ENCODE measurements at places on chromosomes 2 and 18. TPM values are rescaled to one million over a fixed set of nuclear protein-coding genes. Genes with fewer than 3 reads are reported as not detected.

Gene TYW5
- total RNA-seq = 2.5 TPM

DNA sequence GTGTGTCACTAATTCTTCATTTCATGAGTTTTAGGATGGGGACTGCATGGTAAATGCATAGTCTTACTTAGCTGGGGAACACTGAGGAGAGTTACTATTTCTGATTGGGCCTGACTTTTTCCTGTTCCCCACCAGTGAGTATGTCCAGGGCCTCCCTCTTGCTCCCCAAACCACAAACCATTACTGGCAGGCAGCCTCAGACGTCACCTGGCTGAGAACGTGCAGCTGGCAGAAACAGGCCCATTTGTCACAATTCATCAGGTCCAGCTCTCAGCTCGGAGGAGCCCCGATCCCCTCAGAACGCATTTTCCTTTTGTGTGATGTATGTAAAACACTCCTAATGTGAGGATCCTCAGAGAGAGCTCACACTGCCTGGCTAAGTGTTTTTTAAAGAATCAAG lies 71.7 kb upstream of the SIX3 start:
- DNase-seq = no peak

Gene UGT1A9
- not detected for total RNA-seq

DNA sequence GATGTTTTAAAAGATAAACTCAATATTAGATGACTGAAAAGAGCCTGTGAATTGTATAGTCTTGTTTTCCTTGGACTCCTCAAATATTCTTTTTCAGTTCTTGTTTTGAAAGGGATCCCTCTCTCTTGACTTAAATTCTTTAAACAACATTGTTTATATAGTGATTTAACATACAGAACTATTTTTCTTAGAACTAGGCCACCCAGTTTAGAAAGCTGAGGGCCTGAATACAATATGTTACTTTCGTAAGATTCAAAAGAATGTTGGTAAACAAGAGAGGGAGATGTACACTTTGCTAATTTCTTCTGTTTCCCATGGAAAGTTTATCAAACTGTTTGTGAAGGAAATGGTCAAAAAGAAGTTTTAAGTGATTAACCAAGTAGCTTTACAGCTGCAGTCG lies 5.5 kb upstream of the TSPYL6 start:
- DNase-seq = no peak

- DNase-seq = no peak
These were observed 63.7 kb downstream of the UXS1 start for GRCh38 chr2:106130251-106130998.

Gene FNDC4
- 3.1 TPM for total RNA-seq

DNA sequence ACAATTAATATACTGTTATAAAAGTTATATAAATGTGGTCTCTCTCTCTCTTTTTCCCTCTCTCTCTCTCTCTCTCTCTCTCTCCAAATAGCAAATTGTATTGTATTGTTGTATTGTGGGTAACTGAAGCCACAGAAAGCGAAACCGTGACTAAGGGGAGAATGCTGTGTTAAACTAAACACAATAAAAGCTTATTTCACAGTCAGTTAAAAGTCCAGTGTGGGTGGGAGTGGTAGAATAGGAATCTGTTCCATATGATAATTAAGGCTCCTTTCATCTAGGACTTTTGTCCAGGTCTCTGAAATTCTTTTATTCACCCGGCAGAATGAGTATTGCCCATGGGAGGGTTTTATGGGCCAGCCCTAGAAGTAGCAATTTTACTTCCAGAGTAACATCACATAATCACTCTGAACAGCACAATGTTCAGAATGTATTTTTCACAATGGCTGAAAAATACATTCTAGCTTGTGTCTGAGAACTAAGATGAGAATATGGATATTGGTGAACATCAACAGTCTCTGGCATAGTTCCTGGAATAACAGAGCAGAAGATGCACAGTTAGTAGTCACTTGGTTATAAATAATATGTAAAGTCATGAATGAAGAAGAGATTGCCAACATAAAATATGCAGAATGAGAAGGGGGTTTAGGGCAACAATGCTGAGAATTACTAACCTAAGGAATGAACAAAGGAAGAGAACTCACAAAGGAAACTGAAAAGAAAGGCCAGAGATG lies 399.1 kb downstream of the PLCL1 start:
- no peak for DNase-seq

DNA sequence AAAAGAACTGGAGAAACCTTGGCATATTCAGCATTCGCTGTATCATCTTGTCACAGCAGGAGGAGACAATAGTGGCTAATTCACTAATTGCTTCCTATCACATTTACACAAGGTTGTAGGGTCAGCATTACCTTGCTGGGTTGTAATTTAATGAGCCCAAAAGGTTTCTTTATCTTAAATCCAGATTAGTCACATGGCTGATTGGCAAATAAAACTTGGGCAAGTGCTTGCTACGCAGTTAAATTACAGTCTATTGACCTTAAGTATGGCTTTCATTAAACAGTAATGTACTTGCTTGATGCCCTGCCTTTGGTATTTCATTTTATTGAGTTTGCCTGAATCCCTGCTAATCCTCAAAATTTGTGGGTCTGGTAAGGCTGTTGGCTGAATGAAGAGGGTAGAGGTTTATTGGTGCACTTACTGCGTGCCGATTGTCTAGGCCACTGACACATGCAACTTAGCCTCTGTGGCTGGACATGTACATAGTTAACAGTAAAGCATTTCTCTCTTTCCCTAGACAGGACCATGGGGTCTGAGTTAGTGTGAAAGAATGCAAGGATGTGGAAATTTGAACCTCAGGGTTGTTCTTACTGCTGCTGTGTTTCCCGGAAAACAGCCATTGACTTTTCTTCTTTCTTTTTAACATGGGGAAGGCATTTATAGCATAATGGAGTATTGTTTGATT lies 34.3 kb downstream of the FMNL2 start:
- DNase-seq = no peak

GRCh38 chr2:1286929-1287328 lies 126.3 kb upstream of the TPO start:
- DNase-seq = no peak

Gene ABCB11
- total RNA-seq = 0.05 TPM

DNA sequence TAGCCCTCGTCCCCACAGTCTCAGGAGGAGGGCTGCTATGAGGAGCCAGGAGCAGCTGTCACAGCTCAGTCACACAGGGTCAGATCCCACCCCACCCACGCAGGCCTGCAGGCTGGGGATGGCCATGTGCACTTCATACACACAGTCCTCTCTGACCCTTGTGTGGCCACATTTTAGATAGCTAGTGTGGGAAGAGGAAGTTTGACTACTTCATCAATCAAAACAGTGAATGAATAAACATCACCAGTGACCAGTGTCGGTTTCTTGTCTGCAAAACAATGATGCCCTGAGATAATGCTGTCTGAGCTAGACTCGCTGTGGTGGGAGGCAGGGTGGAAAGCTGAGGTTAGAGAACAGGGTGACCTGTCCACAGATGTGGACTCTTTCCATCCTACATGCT lies 107.1 kb downstream of the PIEZO2 start:
- peak; percentile 11 for DNase-seq

Gene TMEM247
- total RNA-seq = not detected

- no peak for DNase-seq
These were observed 48.5 kb upstream of the IKZF2 start for GRCh38 chr2:213199871-213200270.

- no peak for DNase-seq
These were observed 568.8 kb upstream of the ZEB2 start for GRCh38 chr2:145088756-145089155.

GRCh38 chr2:219049282-219049681 lies 8.0 kb upstream of the CFAP65 start:
- DNase-seq = no peak

DNA sequence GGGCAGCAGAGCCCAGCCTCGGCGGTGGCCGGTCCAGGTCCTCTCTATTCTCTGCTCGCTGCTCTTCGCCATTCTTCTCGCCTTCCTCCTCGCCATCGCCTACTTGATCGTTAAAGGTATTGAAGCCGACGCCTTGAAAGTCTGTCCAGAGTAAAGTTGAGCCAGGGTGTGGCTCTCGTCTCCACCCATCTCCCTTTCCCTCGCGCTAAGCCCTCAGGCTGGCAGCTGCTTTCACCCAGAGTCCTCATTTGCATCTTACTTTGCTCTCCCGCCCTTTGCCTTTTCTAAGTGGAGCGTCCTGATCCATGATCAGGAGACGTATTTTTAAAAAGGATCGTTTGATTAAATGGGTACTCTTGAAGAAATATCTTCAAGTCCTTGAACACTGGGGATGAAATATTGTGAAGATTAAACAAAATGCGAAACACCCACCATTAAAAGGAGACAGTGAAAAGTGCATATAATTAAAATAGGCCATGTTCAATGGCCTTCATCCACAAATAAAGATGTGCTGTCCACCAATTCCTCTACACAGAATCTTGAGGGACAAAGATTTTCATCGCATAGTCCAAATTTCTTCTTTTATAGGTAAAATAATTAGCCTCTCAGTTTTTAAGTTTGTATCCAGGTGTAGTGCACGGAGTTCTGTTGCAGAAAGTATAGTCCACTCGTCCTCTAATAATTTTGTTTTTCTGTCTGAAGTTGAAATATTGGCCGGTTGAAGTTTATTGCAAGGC lies 657 bp downstream of the ARL6IP6 start:
- no peak for DNase-seq

- no peak for DNase-seq
These were observed 71.2 kb upstream of the ODC1 start for GRCh38 chr2:10519394-10519740.

DNA sequence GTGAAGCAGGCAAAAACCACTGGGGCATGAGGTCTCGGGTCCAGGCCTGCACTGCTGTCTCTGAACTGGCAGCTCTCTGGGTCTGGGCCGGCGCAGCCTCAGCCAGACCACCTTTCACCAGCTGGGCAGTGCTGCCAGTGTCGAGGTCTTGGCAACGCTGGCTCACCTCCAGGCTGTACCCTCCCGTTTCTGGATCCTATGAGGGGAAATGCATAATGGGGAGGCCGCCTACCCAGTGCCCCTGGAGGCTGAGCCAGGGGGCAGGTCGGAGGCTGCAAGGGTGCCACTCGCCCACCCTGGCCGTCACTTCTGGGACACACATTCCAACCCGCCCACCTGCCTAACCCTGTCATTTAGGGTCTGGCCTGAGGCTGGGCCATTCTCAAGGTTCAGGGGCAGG lies 24.6 kb downstream of the KIF1A start:
- DNase-seq = no peak

DNA sequence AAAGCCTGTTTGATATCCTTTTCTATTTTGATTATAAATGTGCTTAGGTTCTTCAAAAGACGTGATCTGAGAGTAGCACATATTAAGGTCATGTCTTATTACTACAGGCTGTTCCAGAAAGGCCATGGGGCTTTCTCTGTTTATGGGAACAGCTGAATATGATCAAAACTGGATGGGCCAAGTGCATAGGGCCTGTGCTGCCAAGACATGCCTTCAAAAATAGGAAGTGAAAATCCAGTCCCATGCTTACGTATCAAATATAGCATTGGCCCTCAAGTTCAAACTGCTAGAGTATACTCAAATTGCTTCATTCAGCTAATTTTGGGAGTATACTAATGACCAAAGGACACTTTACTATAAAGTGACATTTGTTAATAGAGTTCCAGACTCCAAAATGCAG lies 24.1 kb downstream of the SLC25A52 start:
- DNase-seq = no peak

Gene MPP4
- total RNA-seq = not detected

- DNase-seq = no peak
These were observed 49.5 kb downstream of the KCNE4 start for GRCh38 chr2:223101340-223102039.

GRCh38 chr2:143730155-143730952 lies 601.1 kb downstream of the ARHGAP15 start:
- DNase-seq = no peak

DNA sequence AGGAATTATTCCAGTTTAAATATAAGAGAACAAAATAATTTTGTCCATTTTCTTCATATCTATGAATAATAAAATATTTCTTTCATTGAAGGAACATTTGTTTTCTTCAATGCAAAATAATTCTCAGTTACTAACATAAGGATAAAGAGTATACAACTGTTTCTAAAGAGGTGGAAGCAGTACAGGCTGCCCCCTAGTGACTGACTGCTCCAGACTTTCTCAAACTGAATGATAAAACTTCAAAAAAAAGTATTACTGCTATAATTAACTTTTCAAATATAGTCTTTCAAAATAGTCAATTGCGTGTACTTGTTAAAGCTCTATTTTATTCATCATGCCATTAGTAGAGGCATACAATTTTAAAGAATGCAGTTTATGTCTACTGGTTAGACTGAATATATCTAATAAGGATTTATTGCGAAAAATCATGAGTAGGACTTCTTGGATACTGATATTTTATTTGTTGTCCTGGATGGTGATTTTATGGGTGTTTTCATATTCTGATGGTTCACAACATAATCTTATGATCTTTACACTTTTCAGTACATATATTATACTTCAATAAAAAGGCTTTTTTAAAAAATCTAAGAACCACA lies 100.1 kb downstream of the WDPCP start:
- DNase-seq = no peak

Gene PROKR1
- total RNA-seq = not detected

GRCh38 chr18:75496151-75496550 lies 68.6 kb upstream of the SMIM21 start:
- no peak for DNase-seq

Gene ACMSD
- not detected for total RNA-seq

DNA sequence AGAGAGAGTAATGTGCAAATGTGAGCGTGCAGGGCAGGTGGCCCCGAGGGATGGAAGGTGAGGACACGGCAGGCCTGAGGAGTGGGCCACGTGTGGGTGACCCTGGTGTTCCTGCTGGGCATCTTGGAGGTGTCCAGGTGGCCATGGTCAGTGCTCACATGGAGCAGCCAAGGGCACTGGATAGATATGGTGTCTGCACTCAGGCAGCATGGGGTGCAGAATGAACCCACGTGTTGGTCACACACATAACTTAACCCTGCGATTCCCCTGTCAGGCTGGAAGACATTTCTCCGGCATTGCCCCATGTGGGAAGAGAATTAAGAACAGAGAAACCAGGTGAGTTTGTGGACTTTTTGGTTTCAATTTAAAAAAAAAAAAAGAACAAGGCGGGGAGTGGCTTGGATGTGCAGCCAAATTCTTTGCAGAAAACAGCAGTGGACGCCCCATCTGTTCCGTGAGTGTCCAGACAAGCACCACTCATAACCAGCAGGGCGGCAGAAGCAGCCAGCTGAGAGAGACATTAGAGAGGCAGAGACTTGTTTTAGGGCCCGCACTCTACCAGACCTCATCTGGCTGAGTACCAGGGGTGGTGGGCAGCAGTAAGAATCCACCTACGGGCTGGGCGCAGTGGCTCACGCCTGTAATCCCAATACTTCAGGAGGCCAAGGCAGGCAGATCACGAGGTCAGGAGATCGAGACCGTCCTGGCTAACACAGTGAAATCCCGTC lies 249.8 kb downstream of the ACKR3 start:
- DNase-seq = no peak

Gene GYPC
- total RNA-seq = 127 TPM

Gene ZBTB14
- 9.4 TPM for total RNA-seq
